NCI-H1048 (cell line): ENCODE measurements at places on chromosomes 2 and 18.

- peak; percentile 9 for DNase-seq
Observed at GRCh38 chr2:209208211-209208610, 215.6 kb upstream of the MAP2 start.

- DNase-seq: no peak
Observed at GRCh38 chr2:129877795-129878775, 101.4 kb upstream of the RAB6C start.

GRCh38 chr2:192719629-192720028 lies 524.9 kb upstream of the TMEFF2 start:
- DNase-seq: no peak

DNA sequence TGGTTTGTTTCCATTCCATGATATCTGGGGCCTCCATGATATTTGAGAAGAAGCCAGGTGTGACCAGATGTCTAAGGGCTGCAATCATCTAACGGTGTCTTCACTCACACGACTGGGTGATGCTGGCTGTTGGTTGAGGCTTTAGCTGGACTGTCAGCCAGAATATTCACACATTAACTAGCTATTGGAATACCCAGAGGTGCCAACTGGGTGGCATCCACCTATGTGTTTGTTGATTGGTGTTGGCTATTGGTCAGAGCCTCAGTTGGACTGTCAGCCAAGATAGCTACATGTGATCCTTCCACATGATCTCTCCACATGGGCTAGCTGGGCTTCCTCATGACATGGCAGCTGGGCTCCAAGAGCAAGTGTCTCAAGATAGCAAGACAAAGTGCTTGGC lies 117.4 kb downstream of the CDCA7 start:
- no peak for DNase-seq

- no peak for DNase-seq
Observed at GRCh38 chr2:201158111-201158929, 24.6 kb upstream of the CASP10 start.
